ENCODE measurements at places on chromosomes 5 and 9. TPM values are rescaled to one million over a fixed set of nuclear protein-coding genes. Genes with fewer than 3 reads are reported as not detected.

OSMR gene
- total RNA-seq = not detected

S1PR3 gene
- not detected for total RNA-seq

AMACR gene
- total RNA-seq = 13.6 TPM

CDKN2A gene
- 871 TPM for total RNA-seq

MAPKAP1 gene
- total RNA-seq = 79.9 TPM

MAMDC4 gene
- total RNA-seq = 14.9 TPM

SEMA5A gene
- not detected for total RNA-seq

CCL27 gene
- total RNA-seq = not detected

FNIP1 gene
- 22.1 TPM for total RNA-seq

PNPLA7 gene
- total RNA-seq = 0.60 TPM

MSANTD3 gene
- total RNA-seq = 16.5 TPM

IFNB1 gene
- not detected for total RNA-seq

SLC34A1 gene
- not detected for total RNA-seq

FAM153A gene
- total RNA-seq = not detected

CREB3 gene
- 44.5 TPM for total RNA-seq

TSLP gene
- total RNA-seq = not detected

PRUNE2 gene
- not detected for total RNA-seq

ARSK gene
- total RNA-seq = 2.3 TPM

CARD9 gene
- total RNA-seq = 116 TPM

GPX3 gene
- 36.4 TPM for total RNA-seq

MED10 gene
- total RNA-seq = 18.5 TPM

PTGR1 gene
- 39.8 TPM for total RNA-seq

TNC gene
- 0.46 TPM for total RNA-seq

NR4A3 gene
- 0.13 TPM for total RNA-seq

NRG2 gene
- not detected for total RNA-seq

LAMC3 gene
- total RNA-seq = not detected

NMRK1 gene
- total RNA-seq = 2.3 TPM

TRIM36 gene
- 1.0 TPM for total RNA-seq

UBAC1 gene
- 53.0 TPM for total RNA-seq

AQP3 gene
- 116 TPM for total RNA-seq

PKD2L2 gene
- total RNA-seq = not detected

TMEFF1 gene
- not detected for total RNA-seq

KLF4 gene
- total RNA-seq = 51.6 TPM

BASP1 gene
- total RNA-seq = not detected

NOP16 gene
- total RNA-seq = 82.4 TPM

CSF2 gene
- 3.4 TPM for total RNA-seq

CACNA1B gene
- not detected for total RNA-seq

LHX6 gene
- total RNA-seq = not detected

ASS1 gene
- total RNA-seq = 33.5 TPM

IL13 gene
- total RNA-seq = not detected

DBH gene
- not detected for total RNA-seq

QRFP gene
- total RNA-seq = not detected

PTTG1 gene
- total RNA-seq = 99.1 TPM

ENTREP1 gene
- total RNA-seq = not detected

OCLN gene
- 43.6 TPM for total RNA-seq

TEX48 gene
- not detected for total RNA-seq

ANXA1 gene
- total RNA-seq = 192 TPM
